Stimulated activated CD4-positive, alpha-beta T cell treated with anti-CD3 and anti-CD28 coated beads, TNF-alpha, amount 100 ng/mL, for 24 hours (primary cell): ENCODE measurements at places on chromosomes 11 and 22.
A peak's percentile ranks its signal among the peaks of the same experiment; 100 is the strongest.

GRCh38 chr11:112771851-112772250 lies 189.4 kb upstream of the NCAM1 start:
- no peak for DNase-seq

- DNase-seq: no peak
Observed at GRCh38 chr22:49918911-49919881, 762 bp downstream of the CRELD2 start.

GRCh38 chr22:20011123-20011992 lies 5.3 kb downstream of the ARVCF start:
- DNase-seq: no peak

- no peak for DNase-seq
Observed at GRCh38 chr11:57680552-57680874, 12.6 kb downstream of the ZDHHC5 start.

DNA sequence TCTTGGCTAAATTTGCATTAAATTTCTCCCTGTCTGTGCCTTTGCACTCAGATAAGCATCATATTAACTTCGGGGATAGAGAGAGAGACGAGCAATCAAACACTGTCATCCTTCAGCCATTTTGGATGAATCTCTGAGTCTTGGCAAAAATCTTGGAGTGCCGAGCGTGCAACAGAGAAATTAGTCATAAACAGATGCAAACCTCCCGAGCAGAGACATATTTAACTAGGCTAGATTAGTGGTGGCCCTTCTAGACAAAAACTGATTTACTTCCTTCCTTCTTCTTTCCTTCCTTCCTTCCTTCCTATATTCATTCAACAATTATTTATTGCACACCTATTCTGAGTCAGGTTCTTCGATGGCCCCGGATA lies 114.4 kb upstream of the BLID start:
- DNase-seq: no peak

DNA sequence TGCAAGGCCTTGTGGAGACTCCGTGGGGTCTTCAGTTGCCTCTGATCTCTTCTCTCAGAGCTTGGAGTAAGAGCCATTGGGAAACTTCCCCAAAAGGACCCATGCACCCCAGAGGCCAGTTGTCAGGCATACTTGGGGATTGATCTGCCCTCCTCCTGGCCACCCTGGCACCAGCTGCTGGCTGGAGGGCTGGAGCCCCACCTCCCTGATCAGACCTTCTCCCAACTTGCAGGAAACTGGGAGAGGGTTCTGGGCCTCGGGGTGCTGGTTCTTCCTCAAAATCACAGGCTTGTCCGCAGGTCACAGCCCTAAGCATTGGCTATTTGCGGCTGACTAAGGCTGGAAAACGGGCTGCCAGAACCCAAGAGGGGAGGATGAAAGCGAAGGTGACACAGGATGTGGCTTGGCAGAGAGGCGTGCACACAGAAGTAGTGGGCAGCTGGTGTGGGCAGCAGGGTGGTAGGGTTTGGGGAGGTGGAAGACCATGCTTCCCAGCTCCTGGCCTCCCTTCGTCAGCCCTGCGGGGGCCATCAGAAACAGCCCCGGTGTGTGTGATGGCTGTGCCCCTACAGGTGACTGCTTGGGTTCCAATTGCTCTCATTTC lies 1.3 kb upstream of the DGKZ start:
- no peak for DNase-seq

- DNase-seq: no peak
Observed at GRCh38 chr11:76215941-76216340, 9.6 kb upstream of the WNT11 start.

- DNase-seq: no peak
Observed at GRCh38 chr11:110513259-110513801, 83.6 kb downstream of the FDX1 start.

- DNase-seq: no peak
Observed at GRCh38 chr22:30705710-30706651, 11.3 kb downstream of the OSBP2 start.

DNA sequence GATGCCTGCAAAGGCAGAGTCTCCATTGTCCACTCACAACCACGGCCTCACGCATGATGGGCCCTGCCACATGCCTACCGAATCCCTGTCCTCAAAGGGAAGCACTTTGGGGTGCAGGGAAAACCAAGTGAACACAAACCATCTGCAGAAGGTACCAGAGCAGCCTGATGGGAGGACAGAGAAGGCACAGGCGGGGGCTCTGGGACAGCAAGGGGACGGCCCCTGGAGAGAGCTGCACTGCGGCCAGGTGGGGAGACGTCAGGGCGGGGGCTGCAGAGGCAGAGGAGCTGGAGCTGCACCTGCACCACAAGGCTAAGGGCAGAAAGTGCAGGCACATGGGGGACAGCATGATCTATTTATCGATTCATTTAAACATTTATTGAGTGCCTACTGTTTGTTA lies 1056.0 kb downstream of the TBC1D22A start:
- DNase-seq: no peak

DNA sequence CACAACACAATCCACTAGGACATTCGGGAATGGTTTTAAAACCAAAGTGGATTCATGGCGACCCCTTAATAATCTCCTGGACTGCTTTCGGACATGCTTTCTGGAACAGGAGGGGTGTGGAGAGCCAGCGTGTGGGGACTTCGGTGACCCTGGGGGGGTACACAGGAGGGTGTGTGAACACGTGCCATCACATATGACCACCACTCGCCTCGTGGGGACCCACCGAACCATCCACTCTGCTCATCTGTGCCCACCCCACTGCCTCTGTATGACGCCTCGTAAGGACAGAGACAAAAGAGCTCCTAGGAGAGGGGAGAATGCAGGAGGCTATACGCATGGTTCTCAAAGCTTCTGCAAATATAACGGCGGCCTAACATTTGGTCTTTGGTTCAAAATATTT lies 8.9 kb downstream of the LTO1 start:
- DNase-seq: no peak

GRCh38 chr11:61498767-61499341 lies 9.7 kb upstream of the LRRC10B start:
- no peak for DNase-seq

DNA sequence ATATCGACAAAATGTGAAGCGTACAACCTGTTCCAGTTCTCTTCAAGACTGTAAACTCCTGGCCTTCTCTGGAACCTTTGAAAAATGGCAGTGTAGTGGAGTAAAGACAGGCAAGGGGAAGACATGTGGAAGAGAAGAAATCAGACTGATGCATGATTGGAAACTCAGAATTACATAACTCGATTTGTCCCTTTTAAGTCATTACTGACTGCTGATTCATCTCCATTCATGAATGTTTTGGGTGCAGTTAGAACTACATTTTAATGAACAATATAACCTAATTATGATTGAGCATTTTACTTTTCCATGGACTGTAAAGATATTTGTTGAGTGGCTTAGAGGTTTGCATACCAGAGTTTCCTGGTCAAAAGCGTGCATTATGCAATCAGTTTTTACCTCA lies 32.9 kb downstream of the FAT3 start:
- no peak for DNase-seq

- DNase-seq: no peak
Observed at GRCh38 chr11:73325036-73325981, 17.2 kb downstream of the ARHGEF17 start.

DNA sequence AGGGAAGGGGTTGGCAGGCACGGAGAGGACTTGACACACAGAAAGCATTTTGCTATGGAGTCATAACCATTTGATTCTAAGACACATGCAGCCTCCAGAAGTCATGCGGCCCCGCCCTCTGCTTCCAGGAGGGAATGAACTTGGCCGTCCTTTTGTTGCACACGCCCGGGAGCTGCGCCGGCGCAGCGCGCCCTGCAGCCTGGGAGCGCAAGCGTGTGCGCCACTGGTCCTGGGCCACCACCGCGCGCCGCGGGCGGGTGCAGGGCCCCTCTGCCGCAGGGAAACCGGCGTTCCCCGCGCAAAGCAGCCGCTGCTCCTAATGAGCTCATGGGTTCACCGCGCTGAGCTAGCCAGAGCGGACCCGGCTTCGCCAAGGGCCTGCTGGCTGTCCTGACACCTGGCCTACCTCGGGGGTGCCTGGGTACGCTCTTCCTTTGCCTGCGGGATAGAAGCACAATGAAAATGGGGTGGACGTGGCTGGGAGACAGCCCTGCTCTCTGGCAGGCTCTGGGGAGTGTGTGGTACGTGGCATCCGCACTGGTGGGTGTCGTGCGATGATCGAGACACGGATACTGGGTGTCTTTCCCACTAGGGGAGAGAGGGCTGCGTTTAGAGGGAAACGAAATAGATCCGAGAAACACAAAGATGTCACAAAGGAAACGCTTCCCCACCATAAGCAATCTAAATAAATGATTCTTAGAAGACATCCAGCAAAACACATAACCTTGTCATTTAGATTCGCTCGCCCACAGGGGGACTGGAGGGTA lies 669 bp downstream of the MICAL3 start:
- DNase-seq: peak; percentile 48

- no peak for DNase-seq
Observed at GRCh38 chr22:45318558-45319323, 9.0 kb downstream of the FAM118A start.

GRCh38 chr11:67387069-67387468 lies 4.7 kb upstream of the RAD9A start:
- DNase-seq: no peak

DNA sequence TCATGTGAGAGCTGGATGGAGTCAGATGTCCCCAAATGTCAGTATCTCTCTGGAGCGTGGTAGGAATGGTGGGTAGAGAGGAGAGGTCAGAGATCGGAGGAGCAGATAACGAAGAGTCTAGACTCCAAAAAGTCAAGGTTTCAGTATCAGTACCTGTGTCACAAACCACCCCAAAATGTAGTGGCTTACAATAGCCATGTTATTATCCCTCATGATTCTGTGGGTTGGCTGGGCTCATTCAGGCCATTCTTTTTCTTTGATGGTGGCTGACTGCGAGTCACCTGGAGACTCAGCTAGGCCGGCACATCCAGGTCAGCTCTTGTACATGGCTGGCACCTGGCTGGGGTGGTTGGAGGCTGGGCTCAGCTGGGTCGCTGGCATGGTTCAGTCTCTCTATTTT lies 7.3 kb upstream of the SSTR3 start:
- no peak for DNase-seq

- DNase-seq: no peak
Observed at GRCh38 chr11:28877340-28877739, 769.2 kb downstream of the METTL15 start.

- no peak for DNase-seq
Observed at GRCh38 chr22:11613898-11614755, 3913.9 kb upstream of the OR11H1 start.

DNA sequence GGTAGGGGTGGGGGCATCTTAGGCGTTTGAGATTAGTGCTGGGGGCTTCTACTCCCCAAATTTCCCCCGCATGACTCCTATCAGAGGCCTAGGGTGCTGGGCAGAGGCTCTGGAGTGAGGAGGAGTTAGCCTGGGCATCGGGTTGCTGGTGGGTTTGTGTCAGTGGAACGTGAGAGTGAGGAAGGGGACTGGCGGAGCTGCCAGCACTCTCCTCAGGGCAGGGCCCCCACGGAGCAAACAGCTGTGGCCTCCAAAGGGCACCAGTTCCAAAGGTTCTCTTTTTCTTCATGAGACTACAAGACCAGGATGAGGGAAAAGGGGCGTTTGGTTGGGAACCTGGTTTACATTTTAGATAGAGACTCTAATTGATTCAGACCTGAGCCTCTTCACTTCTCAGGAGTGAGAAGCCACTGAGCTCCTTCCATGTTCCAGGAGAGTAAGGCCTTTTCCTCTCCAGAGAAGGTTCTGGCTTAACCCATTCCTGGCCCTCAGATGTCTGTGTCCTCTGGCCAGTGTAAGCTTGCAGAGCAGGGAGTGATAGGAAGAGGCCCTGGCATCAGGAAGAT lies 35.6 kb upstream of the CDON start:
- no peak for DNase-seq

- DNase-seq: no peak
Observed at GRCh38 chr11:84645988-84646694, 981.0 kb downstream of the DLG2 start.

DNA sequence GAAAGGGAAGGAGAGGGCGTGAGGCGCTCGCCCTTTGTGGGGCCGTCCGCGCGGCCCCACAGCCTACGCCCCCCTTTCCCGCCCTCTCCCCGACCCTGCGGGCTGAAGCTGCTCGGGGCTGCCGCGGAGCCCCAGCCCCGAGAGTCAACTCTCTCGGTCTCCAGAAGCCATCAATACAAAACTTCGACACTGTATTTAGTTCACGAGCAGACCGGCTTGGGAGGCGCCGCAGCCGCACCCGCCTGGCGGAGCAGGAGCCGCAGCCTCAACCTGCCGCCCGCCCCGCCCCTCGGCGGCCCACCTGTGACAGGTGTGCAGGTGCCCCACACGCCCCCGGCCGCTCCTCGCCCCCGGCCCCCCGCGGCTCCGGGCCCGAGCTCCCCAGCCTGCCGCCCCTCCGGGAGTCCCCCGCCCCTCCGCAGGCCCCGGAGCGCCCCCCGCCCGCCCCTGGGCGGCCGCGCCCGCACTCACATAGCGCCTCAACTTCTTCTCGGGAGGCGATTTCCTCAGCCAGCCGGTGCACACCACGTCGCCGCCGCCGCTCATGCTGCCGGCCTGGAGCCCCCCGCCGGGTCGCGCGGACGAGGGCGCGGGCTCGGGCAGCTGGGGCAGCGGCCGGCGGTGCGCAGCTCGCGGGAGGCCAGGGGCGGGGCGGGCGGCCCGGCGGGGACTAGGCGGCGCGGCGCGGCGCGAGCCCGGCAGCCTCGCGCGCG lies at the start of gene GAB2:
GAB2 (minus strand) TSS at position 646 of the 713 bp plus-strand sequence; CDS start at position 546, 100 bp downstream.
- DNase-seq: no peak

DNA sequence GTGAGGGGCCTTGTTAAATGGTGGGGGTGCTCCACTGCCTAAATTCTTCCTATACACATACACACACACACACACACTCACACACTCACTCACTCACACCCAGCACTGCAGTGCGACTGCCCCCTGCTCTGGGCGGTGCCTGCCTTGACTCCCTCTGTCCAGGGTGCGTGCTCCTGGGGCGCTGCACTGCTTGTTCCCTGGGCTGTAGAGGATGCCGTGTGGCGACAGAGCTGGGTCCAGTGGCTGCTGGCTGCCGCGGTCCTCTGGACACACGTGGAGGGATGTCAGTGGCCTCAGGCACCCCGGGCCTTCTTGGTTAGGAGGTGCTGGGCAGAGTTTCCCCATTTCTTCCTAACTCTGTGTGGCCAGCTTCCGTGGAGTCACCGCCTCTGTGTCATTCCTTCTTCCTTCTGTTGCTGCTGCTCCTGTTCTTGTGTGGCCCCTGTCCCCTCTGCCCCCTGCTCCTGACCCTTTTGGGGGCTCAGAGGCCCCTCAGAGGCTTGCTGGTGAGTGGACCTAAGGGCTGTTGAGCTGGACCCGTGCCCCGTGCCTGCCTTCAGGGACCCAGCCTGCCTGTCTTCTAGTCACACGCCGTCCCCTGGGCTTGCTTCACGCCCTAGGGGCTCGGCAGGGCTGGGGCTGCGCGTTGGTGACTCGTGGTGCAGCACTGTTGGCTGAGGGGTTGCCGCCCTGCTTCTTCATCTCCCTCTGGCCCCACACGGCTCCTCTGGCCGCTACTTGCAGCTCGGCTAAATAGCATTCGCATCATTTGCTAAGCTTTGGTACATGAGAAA lies 147.0 kb downstream of the TBC1D22A start:
- DNase-seq: no peak

- DNase-seq: no peak
Observed at GRCh38 chr11:65436412-65437032, 13.9 kb downstream of the NEAT1 start.

- DNase-seq: no peak
Observed at GRCh38 chr22:49141761-49142160, 685.9 kb downstream of the BRD1 start.

GRCh38 chr11:96156379-96156722 lies 186.6 kb downstream of the MAML2 start:
- DNase-seq: no peak
